ENCODE measurements at places on chromosomes 13 and 19.
A peak's percentile ranks its signal among the peaks of the same experiment; 100 is the strongest.

DNA sequence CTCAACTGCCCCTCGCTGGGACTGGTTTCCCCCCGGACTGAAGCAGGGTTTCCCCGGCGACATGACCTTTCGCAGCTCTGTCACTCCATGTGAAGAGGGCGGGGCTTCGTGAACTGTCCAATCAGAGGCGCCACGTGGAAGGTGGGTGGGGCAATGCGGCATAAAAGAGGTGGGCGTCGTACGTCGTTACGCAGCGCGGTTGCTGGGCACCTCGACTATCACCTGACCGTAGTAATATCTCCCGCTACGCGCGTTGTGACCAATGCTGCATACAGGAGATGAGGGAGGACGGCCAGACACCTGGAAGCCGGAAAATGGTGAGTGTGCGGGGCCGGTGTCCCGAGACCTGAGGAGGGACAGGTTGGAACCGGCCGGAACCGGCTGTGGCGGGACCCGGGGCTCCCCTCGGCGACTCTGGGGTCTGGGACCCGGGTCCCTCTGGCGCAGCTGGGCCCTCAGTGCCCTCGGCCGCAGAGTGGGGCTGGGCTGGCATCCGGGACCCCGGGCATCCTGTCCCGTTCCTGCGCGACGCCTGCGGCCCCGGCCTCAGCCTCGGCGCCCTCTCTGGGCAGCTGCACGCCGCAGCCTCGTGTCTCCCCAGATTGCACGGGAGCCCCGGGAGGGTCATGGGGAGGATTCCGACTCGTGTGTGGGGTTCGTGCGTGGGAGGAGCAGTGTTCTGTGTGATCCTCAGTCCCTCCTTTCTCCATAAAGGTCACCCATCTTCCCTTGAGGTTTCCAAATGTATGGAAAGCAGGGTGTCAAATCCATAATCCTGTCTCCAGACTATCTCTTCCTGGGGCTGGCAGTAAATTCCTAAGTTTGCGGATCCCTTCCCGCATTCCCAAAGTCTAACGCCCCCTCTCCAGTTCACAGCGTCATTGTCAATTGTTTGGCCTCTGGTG is 32.2 kb downstream of the ZNF136 start:
- DNase-seq: peak; percentile 60

- DNase-seq: no peak
Observed at GRCh38 chr13:93309886-93310523, 83.4 kb downstream of the GPC6 start.

DNA sequence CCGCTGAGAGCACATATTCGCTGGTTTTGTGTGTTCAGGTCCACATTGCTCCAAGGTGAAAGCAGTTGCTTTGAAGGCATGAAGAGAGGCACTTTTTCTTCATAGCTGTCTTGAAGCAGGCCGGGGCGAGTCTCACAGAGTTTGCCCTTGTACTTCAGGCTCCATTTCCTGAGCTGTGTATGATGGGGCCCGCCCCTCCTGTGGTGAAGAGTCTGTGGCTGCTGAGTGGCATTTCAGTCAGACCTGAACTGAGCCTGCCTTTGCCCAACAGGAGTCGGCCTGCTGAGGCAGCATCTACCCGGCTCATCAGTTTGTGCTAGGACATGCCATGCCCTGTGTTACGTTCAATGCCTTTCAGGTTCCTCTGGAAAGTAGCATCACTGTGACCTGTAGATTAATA is 44.4 kb upstream of the C1QTNF9 start:
- DNase-seq: peak; percentile 87

DNA sequence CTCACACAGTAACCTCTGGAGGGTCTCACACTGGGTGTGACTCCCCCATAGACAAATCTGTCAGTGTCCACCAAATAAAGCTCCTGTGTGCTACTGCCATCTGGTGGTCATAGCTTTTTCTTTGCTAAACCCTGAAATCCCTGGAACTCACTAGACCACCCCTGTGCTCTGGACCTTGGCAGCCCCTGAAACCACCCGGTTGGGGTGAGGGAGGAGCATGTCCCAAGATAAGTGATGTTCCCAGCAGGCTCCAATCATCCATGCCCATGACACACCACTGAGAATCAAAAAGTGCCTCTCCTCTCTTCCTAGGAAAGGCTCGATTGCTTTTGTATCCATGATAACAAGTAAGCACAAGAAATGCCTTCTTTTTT is 6.5 kb upstream of the HSD17B14 start:
- DNase-seq: peak; percentile 65

- DNase-seq: no peak
Observed at GRCh38 chr19:43305642-43306041, 36.3 kb upstream of the PSG9 start.

Data from CD4-positive, alpha-beta T cell treated with Interleukin-2 at 100 ng/mL for 4 hours (primary cell).